ENCODE measurements at places on chromosomes 2 and 18.

DNA sequence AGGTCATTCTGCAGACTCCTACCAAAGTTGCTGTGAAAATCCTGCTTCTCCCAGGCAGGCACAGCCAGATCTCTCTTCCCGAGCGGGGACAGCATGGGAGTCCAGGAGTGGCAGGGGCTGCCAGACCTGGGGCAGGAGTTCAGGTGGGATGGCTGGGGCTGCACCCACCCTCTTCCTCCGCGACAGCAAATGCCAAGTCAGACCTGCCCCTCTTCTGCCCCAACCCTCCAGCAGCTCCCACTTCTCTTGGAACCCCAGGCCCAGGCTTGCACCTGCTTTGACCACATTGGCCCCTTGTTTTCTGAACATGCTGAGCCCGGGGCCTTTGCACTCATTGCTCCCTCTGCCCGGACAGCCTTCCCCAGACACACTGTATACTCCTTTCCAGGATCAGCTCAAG lies 288.2 kb upstream of the HS6ST1 start:
- DNase-seq = no peak

DNA sequence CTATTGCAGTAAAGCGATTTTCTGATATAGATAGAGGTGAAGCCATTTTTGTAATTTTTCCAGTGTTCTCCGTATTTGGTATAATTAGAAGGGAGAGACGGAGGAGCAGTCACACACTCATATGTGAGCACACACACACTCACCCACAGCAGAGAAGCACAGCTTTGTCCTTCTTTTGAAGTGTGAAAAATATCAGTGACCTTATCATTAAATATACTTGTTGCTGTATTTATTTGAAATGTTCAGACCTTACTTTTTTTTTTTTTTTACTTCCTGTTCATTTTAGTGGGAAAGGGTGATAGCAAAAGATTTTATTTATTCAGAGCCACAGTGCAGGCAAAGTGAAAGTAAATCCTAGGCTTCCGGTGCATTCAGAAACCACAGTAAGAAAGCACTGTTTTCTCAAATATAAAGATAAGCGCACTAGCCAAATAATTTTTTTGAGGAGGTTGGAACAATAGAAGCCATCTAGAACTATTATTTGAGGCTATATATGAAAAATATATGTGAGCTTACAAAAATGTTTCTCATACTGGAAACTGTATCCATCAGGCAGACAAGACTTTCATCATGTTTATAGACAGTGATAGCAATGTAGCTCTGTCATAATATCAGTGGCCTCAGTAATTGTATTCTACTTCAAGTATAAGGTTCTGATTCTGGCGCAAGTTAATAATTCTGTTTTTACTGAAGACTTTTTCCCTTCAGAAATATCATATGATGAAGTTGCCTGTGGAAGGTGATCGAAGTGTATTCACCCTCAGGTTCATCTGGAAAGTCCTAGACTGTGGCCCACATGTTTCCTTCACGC lies 37.2 kb downstream of the TSHZ1 start:
- DNase-seq = no peak

DNA sequence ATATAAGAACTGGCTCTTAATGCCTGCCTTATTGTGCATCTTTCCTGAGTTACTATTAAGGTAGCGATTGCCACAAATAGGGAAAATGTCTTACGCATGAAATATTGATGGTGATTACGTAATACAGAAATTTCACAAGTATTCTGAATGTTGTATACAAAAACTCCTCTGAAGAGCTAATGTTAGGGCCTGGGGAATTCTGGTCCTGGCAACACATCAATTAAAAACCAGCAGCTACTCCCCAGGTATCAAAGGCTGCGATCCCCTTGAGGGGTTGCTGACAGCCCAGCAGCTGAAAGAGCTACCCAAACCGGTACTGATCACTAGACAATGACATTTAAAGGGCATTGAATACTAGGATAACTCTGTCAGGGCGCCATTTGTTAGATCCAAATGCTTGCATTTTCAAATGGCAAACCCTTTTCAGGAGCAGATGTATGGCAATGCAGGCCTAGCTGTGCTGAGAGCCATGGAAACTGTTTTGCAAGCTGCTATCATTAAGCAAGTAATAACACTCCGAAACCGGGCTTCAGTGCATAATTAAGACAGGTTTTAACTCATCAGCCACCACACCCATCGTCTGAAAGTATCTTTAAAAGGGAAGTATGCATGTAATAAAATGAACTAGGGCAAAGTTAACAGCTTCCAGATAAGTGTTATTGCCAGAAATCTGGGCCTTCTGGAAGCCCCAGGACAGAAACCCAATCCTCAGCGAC lies 78.4 kb downstream of the CLHC1 start:
- DNase-seq = no peak

- no peak for DNase-seq
These were observed 53.2 kb downstream of the SH3YL1 start for GRCh38 chr2:210660-211059.

- no peak for DNase-seq
These were observed 50.4 kb downstream of the SPATS2L start for GRCh38 chr2:200356857-200357384.

- DNase-seq = no peak
These were observed 106.2 kb downstream of the SPOPL start for GRCh38 chr2:138607746-138608145.

DNA sequence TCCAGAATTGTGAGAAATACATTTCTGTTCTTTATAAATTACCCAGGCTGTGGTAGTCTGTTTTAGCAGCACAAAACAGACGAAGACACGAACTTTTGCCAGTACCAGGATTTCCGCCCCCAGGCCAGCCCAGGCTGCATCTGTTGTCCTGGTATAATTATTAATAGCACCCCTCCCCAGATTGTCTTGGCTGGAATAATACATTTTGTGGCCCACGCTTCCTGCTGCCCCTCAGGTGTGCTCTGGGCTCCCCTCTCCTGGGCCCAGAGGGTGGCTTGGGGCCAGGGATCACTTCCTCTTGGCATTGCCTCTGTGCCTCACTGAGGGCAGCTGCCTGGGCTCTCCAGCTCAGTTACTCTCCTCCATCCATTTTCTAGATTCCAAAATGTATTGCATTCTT lies 102.1 kb upstream of the HS6ST1 start:
- no peak for DNase-seq

- no peak for DNase-seq
These were observed 19.1 kb downstream of the CTLA4 start for GRCh38 chr2:203886661-203887151.

DNA sequence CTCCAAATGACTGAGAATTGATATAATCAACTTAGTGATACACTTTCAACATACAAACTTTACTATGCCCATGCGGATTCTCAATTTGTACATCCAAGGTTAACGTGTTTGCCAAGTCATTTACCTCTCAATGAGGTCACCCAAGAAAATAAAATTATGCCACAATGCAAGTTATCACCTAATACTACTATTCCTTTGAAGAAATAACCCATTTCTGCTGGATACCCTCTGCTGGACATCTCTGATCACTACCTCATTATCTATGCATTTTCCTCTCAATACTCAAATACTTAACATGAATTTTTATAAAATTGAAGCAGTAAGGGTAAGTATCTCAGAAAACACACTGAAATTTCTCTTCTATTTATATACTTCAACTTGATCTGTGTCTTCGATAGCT lies 12.7 kb downstream of the HNRNPLL start:
- no peak for DNase-seq

- DNase-seq = no peak
These were observed 22.6 kb downstream of the SEPTIN10 start for GRCh38 chr2:109591206-109591605.

DNA sequence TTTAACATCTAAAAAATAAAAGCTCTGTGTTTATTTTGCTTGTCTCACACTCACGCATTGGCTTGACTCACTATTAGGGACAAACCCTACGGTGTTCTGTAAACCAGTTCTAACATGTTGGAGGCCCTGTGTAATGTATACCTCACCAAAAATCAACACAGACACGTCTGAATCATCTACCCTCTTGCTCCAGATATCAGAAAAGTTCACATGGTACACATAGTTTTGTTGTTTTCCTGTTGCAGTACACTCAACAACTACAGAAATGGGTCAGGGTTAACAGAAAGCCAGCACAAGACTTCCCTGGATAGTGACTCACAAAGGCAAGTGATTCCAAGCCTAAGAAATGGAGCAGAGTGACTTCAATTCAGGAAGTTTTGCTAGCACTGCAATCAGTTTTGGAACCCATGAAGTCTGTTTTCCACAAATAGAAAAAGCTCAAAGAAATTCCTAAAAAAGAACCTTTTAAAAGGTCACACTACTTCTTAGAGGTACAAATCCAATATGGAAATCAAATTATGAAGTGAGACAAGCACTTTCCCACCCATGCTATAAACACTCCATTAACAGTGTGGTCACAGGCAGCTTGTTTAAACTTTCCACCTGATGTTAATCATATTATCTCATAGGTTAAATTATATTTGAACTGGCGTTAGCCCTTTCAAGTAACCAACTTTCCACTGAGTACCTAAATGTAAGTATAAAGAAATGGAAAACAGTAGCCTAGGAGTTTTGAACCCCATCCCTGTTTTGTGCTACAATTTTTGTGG lies 87.4 kb downstream of the GAREM1 start:
- no peak for DNase-seq

DNA sequence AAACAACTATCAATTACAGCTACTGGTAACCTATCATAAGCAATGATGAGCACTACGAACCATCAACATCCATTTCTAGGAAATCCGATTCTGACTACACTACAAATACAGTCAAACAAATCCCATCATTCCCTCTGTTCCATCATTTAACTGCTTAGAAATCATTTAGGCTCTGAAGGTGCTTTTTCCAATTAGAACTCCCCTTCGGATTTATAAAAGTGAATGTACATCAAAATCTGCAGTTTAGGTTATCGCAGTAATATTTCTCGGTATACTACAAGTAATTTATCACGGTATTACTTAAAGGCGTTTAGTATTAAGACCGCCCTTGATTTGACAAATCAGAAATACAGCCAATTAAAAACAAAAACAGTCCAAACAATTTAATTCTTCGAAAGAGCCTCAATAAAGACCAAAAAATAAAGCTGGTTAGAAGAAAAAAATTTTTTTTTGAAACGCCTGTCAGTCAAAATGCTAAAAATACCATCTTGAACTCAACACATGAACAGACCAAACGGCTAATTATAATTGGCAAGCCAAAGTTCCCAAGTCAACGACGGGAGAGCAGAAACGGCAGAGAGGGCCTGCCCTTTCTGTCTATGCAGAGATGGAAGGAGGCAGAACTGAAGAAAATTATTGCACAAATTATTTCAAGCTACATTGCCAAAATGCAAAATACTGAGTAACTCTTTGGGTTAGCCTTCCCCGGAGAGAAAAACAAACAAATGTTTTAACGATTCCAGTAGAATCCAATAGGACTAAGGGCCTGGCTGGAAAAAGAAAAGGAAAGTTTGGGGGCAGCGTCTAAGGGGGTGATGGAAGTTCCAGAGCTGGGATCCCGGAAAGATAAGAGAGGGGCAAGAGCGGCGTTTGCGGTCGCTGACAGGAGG lies 1.2 kb downstream of the VPS54 start:
- peak; percentile 24 for DNase-seq

GRCh38 chr18:71045331-71046065 lies 756.7 kb downstream of the SOCS6 start:
- DNase-seq = no peak

- no peak for DNase-seq
These were observed 16.5 kb upstream of the PSD4 start for GRCh38 chr2:113157118-113157896.

DNA sequence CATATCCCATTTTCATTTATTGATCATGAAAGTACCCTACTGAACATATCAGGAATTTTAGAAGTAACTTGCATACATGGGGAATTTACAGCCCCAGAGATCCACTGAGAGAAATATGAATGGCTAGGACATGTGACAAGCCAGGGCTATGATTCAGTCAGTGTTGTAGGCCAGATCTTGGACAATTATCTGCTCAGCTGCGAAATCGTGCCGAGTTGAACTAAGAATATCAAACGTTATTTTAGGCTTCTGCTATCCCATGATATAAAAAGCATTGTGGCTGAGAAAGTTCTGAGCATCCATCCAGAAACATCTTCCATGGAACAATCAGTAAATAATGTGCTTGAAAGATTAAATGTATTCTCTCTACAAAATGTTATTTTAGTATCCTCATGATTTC lies 85.7 kb upstream of the UNC80 start:
- DNase-seq = no peak

GRCh38 chr18:23238152-23238531 lies 102.9 kb downstream of the CABLES1 start:
- DNase-seq = no peak

GRCh38 chr2:189049709-189050164 lies 75.6 kb downstream of the COL3A1 start:
- DNase-seq = no peak

- no peak for DNase-seq
These were observed 404.8 kb downstream of the MEIS1 start for GRCh38 chr2:66839551-66840320.

DNA sequence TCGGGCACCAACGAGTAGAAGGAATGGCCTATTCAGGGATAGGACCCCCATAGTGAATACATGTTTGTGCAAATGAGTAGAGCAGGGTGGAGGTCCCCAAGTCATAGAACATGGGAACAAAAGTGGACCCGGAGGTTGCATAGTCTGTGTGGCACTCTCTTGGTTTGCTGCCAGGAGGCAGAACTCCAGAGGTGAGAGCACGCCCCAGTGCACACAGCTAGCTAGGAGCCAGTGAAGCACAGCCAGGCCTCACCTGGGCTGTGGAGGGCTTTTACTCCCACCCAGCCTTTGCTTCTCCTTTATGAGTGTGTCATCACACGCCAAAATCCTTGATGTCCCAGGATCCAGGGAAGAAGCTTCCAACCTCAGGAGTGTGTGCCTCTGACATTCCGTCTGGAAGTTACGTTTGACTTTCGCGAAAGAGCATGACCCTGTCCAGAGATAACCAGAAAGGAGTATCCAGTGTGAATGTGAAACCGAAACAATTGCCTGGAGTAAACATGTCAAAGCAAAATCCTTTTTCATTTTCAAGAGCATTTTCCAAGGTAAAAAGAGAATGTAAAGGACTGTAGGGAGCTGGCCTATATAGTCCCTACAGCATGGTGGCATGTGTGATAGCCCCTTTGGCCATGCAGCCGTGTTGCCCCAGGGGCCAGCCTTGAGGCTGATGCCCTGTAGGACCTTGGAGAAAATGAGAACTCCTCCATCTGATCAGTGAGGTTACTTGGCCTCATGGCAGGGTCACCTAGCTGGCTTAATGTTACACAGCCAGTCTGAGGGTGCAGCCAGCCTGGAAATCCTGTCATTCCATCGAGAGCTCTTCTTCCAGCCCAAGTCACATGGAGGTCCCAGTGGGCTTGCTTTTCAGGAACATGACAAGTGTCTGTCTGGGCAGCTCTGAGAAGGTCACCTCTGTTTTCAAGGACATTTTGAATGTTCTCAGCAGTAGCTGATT lies 8.8 kb downstream of the TRIB2 start:
- no peak for DNase-seq

DNA sequence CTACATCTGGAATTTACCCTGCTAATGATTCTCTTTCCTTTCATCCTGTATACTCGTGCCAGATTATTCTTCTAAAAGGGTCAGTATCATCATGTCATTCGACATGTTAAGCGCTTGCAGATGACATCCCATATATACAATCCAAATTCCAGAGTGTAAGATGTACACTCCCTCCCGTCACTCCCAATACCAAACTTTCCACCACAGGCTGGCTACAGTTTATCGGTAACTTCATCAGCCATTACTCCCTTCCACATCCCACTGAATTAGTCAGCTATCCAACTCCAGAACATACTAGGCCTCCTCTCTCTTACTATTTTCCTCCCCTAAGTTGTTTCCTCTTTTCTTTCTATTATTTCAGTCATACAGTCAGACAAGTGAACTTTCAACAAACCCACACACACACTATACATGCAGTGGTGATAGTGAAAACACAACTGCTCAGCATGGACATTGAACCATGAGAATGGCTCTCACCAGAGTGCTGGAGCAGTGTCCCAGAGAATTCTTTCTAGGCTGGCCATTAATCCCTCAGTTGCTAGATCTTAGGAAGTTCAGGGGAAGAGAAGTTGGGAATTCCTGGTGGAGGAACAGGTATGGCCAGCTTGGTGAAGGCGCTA lies 10.6 kb upstream of the NMI start:
- no peak for DNase-seq

Measured in right renal cortex interstitium (tissue), 3 donors.